ENCODE measurements at places on chromosomes 7 and 10.
A peak's percentile ranks its signal among the peaks of the same experiment; 100 is the strongest.

DNA sequence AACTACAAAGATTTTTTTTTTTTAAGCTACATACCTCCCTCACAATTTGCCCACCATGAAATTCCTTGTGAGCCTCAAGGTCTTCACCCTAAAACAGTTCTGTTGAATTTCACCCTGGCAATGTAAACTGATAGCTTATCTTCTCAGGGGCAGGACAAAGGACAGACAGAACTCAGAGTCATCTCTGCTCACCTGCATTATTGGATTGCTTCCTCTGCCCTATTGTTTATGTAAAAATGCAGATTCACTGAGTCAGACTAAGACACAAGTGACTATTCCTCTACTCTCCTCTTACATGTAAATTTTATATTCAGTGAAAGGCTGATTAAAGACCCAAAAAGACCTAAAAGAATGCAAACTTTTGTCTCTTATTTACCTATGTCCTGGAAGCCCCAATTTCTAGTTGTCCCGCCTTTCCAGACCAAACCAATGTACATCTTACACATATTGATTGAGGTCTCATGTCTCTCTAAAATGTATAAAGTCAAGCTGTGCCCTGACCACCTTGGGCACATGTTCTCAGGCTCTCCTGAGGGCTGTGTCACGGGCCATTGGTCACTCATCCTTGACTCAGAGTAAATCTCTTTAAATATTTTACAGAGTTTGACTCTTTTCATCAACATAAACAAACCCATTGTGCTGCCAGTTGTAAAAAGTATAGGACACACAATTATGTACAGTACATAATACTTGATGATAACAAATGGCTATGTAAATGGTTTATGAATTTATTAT lies 440.2 kb downstream of the HTR7 start:
- DNase-seq, result no peak

DNA sequence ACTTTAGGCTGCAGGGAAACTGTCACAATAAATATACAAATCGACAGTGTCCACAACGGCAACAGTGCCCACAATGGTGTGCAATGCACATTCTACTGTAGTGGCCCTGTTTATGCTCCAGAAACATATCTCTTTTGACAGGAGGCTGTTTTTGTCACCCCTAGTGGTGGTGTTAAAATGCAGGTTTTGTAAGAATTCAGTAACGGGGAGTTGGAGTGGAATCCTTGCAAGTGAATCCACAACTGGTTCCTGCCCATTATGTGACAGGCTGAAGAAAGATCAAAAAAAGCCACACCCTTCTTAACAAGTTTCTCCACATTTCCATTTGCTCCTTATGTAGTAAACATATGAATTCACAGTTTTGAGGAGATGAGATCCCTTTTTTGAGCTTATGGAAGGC lies 58.5 kb downstream of the BEND7 start:
- no peak for DNase-seq

DNA sequence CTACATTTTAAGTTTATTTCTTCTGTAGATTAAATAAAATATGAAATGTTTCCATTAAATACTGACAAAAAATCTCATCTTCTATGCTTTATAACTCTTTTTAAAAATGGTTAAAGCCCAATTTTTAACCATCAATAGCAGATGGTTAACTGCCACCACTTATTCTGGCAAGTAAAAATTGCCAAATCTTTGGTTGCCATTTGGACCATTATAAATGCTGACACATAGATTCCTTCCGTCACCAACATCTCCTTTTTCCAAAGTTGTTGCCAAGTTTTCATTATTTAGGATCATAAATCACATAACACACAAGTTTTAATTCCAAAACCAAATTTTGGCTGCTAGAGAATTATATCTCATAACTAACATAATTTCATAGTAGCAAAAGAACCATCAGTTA lies 1614.3 kb downstream of the REEP3 start:
- no peak for DNase-seq

- DNase-seq, result no peak
Measured at GRCh38 chr10:132723330-132723970, 62.5 kb downstream of the NKX6-2 start.

- DNase-seq, result no peak
Measured at GRCh38 chr7:79668292-79668691, 214.8 kb upstream of the MAGI2 start.

- DNase-seq, result no peak
Measured at GRCh38 chr10:22620929-22621328, 93.4 kb downstream of the PIP4K2A start.

GRCh38 chr7:28862595-28863272 lies 95.4 kb downstream of the TRIL start:
- DNase-seq, result no peak

DNA sequence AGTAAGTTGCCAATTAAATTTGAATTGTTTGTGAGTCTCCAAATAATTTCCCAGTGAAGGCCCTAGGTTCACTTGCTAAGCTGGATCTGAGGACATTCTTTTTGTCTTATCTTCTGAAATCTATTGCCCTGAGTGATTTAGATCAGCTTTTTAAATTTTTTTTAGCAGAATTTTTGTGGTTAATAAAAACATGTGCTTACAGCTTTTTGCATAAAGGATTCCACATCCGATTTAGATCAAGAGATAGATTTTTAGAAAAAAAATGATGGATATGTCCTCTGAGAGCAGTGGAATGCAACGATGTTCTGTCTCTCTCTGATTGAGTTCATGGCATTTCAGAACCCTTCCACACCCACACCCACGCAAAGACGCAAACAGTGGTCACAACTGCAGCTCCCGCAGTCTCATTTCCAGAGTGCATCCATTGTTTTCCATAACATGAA lies 358.8 kb downstream of the SUGCT start:
- DNase-seq, result no peak

GRCh38 chr7:40234046-40234445 lies 99.2 kb downstream of the SUGCT start:
- no peak for DNase-seq

DNA sequence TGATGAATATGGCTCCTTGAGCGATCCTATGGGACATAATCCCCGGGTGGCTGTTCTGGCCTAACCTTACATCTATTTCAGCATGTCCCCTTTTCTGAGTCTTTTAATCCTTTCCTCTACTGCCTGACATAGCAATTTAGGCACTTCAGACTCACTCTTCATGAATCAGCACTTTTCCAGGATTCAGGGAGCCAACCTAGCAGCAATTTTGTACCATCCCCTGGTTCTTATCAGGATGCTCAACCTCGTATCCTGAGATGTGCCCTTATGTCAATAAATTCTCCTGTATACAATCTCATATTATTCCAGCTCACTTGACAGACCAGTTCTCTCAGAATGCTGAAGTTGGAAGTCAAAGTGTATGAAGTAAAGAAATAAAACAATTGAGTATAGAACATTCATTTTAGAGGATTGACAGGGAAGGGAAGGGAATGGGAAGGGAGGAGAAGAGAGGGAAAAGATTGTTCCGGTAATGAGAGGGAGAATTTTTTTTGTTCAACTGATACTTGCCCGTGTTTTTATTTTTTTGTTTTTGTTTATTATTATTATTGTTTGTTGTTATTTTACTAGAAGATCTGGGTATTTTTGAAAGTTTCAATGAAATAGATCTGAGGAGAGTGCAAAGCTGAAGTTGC lies 8.2 kb upstream of the ZC3HAV1 start:
- no peak for DNase-seq

GRCh38 chr10:129170812-129171211 lies 296.2 kb upstream of the MGMT start:
- no peak for DNase-seq

DNA sequence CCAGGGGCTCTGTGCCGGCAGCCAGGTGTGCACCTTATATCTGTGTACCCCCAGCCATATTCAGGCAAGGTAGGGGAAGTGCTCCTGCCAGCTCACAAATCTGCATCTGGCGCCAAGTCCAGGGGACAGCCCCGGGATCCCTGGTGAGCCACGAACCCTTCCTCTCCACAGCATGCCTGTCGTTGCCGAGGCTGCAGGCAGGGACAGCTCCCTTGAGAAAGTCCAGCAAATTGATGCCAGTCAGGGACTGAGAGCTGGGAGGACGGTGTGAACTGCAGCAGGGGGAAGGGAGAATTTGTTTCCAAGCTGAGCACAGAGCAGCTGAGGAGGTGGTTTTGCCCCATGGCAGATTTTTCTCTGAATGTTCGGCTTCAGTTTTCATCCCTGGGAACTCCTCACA lies 919 bp downstream of the PLA2G12B start:
- no peak for DNase-seq

DNA sequence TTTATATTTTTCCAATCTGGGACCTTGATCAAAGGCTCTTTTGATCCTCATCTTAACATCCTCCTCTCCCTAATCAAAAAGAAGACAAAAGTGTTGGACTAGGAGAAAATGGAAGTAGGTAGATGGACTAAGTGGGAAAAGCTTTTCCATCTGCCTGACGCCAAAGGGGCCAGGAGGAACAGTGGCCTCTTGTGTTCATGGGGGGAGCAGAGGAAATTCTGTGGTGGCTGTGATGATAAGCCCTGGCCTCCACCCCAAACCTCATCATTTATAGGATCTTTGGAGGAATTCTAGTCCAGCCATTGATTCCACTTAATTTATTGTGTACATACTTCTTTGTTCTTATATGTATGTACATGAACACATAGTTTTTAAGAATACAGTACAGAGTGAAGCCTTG lies 21.7 kb downstream of the ZNF365 start:
- DNase-seq, result no peak

DNA sequence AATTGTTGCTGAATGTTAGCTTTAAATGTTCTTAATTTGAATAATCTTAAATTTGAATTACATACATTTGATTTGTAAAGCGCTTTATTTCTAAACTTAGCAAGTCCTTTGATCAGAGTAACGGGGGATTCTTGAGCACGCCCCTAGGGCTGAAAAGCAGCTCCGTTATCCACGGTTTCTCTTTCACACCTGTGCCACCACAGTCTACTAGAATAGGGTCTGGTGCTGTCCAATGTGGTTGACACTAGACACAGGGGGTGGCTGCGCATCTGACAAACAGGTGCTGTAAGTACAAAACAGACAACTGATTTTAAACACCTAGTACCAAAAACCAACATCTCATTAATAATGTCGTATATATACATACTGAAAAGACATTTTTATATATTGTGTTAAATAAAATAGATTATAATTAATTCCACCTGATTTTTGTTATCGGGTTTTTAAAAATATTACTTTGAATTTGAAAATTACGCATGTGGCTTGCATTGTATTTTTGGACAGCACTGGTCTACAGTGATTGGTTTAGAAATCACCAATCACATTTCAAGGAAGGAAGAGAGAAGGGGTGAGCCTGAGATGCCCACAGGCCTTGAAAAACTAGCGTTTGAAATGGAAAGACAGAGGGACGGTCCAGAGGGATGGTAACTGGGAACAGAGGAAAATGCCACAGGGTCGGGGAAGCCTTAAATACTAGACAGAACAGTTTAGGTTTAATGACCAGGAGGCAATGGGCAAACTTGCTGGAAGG lies 7.3 kb downstream of the SEPHS1 start:
- DNase-seq, result no peak

GRCh38 chr7:128703609-128704241 lies 31.6 kb downstream of the GARIN1A start:
- DNase-seq, result peak; percentile 1

DNA sequence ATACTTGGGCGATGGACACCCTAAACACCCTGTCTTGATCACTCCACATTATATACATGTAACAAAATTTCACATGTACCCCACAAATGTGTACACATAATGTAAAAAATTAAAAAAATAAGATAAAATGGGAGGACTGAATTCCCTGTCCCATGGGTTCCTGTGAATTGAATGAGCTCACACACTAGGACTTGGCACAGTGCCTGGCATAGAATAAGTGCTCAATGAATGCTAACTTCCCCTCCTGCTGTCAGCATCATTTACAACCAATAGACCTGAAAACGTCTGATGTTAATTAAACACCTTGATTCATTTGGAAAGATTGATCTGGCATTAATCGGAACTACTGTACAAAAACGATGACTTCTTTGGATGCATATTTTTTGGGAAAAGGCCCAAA lies 117.3 kb upstream of the ZNF438 start:
- DNase-seq, result no peak

GRCh38 chr7:155857141-155857540 lies 44.9 kb upstream of the SHH start:
- no peak for DNase-seq

DNA sequence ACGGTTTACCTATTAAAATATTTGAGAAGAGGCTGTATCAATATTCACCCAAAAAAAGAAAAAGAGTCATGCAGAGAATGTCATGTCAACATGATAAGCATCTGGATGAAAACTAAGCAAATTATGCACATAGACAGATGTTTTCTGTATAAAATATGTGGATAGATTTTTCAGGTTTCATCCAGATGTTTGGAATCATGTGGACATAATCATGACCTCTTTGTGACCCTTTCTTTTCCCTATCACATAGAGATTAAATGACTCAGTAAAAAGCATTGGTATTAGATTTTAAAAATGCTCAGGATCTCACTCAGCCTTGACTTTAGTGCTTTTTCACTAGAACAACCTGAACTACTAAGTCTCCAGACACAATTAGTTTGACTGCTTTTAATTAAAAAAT lies 90.0 kb downstream of the FOXP2 start:
- no peak for DNase-seq

- no peak for DNase-seq
Measured at GRCh38 chr10:121536310-121536913, 61.8 kb downstream of the FGFR2 start.

GRCh38 chr7:130441408-130441869 lies 623 bp upstream of the CEP41 start:
- DNase-seq, result no peak

- DNase-seq, result no peak
Measured at GRCh38 chr10:52751337-52751736, 21.2 kb downstream of the MBL2 start.

GRCh38 chr7:152076940-152077933 lies 51.8 kb downstream of the GALNT11 start:
- no peak for DNase-seq

GRCh38 chr7:139731802-139732470 lies 45.9 kb downstream of the HIPK2 start:
- peak; percentile 18 for DNase-seq

GRCh38 chr7:110885474-110885873 lies 205.5 kb upstream of the LRRN3 start:
- no peak for DNase-seq

DNA sequence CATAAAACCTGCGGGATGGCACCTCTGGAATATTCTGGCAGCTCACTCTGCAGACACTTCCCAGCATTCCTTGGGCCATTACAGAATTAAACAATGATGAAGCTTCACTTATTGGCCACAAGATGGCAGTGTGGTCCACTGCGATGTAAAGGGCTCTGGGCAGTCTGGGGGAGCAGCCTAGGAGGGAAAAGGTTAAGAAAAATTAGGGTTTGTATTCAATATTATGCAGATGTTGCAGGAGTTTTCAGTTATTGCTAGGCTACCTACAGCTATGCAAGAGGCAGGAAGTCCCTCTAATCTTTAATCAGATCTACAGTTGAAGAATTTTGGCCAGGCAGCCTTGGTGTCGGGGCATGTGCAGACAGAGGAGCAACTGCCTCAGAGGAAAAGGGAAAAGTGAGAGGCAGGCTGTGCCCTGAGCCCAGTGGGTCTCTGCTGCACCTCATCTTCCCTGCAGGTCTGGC lies 233.2 kb upstream of the PRSS1 start:
- DNase-seq, result no peak
